Activated CD4-positive, alpha-beta T cell treated with anti-CD3 and anti-CD28 coated beads for 48 hours (primary cell): ENCODE measurements at places on chromosomes 5 and 9.
A peak's percentile ranks its signal among the peaks of the same experiment; 100 is the strongest.

DNA sequence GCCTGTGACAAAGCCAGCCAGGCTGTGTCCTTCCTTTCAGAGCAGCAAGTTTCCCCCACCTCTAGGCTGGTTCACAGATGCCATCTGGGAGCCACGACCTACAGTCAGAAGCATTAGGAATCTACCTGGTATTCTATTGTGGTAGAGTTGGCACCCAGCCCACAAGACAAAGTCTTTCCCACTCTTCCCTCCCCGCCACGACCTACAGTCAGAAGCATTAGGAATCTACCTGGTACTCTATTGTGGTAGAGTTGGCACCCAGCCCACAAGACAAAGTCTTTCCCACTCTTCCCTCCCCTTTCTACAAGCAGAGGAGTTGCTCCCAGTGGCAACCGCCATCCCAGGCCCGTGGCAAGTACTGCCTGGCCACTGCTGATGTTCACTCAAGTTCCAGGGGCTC, 157.8 kb upstream of the TNC start:
- no peak for DNase-seq

DNA sequence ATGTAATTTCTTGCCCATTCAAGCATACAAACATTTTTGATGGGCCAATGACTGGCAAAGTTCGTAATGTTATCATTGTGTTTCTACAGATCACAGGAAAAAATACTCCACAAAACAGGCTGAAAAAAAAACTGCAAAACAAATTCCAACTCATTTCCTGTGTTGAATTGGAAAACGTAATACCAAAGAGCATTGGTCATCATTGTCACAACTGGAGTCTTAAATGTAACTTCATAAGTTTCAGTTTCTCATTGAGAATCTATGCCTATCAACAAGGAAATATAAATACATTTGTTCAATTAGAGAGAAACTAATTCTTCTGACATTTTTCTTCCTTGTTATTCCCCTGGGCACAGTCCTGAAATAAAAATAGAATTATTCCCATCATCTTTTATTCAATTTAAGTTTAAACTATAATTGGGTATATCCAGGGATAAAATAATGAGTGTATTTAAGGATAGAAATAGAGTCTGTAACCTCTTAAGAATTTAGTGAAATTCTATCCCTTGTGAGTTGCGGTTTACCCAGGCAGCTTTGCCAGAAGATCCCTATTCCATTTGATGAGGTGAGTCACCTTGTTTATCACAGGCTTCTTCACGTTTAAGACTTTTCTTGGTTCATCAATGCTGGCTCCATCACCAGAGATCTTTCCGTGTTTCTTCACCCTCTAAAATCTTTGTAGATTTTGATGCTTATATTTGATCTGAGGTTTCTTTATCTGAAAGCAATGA, 112.7 kb upstream of the ITGA1 start:
- no peak for DNase-seq

DNA sequence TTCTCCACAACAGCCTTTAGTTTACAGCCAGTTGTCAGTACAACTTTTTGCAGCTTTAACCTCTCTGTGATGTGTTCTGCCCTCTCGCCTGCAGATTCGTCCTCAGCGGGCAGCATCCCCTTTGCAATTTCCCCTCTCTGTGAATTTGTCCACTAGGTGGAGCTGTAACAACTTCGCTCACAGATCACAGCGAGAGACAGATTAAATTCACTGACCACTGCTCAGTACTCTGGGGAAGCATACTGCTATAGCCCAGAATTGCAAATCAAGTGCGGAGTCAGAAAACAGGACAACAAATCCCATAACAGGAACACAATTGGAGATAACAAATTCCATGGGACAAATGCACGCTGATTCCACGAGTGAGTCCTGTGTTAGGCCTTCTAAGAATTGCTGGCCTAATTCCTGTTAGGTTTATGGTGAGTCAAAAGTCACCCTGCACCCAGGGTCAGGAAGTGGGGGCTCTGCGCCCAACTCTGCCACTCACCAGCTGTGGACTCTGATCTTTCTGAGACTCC, 2124.9 kb downstream of the MAT2B start:
- peak; percentile 14 for DNase-seq

- no peak for DNase-seq
Measured at GRCh38 chr5:157519579-157520253, 55.9 kb downstream of the ADAM19 start.

DNA sequence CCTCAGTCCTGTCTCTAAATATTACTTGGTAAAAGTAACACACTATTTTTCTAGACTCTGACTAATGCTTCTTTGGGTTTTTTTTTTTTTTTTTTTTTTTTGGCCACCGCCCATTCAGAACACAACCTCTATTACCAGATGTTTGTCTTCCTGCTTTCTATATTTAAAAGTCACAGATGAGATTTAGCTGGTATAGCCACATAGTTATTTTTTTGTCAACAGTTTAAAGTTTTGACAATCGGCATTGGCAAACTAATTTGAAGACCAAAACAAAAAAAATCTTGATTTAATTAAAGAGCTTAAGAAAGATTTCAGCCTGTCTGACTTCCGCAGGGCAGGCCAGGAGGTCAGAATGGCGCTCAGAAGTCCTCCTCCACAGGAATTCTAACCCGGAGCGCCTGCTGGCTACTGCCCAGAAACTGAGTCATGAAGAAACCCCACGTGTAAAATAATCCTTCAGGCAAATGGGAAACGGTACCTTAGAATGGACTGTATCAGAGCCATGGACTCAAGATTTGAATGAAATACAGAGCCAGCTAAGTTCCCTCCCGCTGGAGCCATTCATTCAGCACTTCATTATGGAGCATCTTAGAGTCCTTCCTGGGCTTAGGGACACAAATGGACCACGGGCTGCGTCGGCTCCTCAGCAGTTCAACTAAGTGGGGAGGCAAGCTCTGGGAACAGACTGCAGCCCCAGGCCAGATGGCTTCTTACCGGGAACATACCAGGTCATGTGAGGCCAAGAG, 55.6 kb downstream of the PTPDC1 start:
- DNase-seq: no peak

- no peak for DNase-seq
Measured at GRCh38 chr5:14594378-14595074, 12.9 kb downstream of the OTULINL start.

DNA sequence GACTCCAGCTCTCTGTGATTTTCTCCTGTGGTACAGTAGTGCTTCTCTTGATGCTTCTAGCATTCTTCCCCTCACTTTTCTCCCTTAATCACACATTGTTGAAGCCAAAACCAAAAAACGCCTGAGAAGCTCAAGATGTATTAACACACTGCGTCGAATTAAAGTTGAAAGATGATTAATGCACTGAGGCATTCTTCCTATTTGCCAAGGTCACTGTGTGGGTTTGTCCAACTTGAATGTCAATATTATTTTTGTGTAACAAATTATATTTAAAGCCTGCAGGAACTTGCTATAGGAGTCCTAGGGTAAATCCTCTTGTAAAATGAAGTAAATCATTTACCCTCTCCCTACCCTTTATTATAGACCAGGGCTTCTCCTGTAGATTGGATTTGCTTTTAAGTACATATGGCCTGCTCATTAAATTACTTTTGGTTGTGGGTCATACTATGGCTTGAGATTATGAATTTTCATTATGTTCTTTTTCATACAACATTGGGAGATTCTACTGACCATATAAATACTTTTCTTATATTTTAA, 68.1 kb downstream of the GDA start:
- no peak for DNase-seq

DNA sequence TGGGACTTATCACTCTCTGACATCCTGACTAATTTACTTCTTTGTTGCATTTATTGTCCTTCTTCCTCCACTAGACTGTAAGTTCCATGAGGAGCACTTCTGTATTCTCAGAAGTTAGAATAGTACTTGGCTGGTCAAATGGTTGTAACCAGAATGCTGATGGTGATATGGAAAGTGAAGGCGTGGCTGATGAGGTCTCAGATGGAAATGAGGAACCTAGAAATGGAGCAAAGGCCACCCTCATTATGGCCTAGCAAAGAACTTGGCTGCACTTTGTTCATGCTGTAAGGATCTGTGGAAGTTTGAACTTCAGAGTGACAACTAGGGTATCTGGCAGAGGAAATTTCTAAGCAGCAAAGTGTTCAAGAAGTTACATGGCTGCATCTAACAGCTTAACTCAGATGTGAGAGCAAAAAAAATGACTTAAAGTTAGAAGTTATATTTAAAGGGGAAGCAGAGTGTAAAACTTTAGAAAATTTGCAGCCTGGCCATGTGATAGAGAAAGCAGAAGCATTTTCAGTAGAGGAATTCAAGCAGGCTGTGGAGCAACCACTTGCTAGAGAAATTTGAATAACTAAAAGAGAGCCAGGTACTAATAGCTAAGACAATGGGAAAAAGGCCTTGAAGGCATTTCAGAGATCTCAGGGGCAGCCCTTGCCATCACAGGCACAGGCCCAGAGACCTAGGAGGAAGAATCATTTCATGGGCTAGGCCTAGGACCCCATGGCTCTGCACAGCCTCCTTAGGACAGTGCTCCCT, 14.9 kb upstream of the SLC22A5 start:
- no peak for DNase-seq

GRCh38 chr9:38311382-38312270, 80.9 kb upstream of the ALDH1B1 start:
- no peak for DNase-seq

GRCh38 chr9:35096035-35096849, at the start of gene PIGO:
Gene PIGO, minus strand, starts transcription at chr9:35096591. Its CDS starts 1,026 bp downstream, at chr9:35095565.
- DNase-seq: peak; percentile 93

GRCh38 chr5:22496666-22497065, 356.5 kb downstream of the CDH12 start:
- DNase-seq: no peak

DNA sequence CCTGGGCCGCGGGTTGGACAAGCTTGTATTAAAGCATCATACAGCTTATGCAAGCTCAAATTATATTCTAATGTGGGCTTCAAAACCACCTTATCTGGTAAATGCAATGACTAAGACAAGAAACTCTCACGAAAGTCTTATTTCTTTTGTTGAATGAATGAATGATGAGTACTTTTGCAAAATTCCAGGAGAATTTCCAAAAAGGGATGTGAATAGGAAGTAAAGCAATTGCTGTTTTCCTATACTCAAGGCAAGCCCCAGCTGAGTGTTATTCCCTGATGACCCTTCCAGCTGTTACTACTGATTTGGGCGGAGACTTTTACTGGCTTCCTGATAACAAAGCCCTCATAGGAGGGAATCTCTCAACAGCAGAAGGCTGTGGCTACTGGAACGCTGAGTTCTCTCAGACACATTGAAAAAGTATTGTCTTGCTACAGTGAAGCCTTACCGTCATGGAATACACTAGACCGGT, 162.8 kb downstream of the SREK1 start:
- DNase-seq: no peak

GRCh38 chr5:7678030-7678429, 172.9 kb downstream of the CFAP90 start:
- no peak for DNase-seq

- peak; percentile 30 for DNase-seq
Measured at GRCh38 chr9:37187292-37187691, 66.9 kb downstream of the ZCCHC7 start.

GRCh38 chr9:120505186-120505585, 74.8 kb downstream of the CDK5RAP2 start:
- DNase-seq: no peak

DNA sequence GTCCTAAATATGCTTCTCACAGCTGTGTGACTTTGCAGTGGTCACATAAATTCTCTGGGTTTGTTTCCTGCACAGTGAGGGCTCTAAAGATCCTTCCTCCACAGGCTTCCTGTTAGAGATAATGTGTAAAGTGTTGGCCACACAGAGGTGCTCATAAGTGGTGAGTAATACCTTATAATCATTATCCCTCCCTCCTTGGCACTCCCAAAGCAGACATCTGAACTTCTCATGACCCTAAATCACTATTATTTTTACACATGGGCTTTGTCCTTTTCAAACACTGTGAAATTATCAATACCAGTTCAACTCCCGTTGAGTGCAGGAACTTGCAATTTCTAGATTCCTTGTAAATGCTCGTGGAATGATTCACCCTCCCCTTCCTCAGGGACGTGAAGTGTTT, 100.2 kb downstream of the BRINP1 start:
- DNase-seq: no peak

DNA sequence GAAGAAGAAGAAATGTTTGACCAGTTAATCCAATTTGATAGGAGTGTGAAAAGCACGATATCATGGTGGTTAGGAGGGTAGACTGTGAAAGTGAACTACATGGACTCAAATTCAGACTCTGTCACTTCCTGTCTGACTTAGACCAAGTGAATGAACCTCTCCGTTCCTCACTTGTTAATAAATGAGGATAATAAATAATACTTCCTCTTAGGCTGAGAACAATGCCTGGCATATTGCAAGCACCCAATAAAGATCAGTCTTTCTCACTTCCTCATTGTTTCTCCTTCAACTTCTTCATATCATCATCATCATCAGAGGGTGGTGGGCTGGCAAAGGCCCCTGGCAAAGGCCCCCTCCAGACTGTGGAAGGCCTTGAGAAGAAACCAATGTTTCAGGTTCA, 148.7 kb downstream of the CDK5RAP2 start:
- no peak for DNase-seq

- no peak for DNase-seq
Measured at GRCh38 chr9:113609562-113610318, 146.2 kb downstream of the RGS3 start.

DNA sequence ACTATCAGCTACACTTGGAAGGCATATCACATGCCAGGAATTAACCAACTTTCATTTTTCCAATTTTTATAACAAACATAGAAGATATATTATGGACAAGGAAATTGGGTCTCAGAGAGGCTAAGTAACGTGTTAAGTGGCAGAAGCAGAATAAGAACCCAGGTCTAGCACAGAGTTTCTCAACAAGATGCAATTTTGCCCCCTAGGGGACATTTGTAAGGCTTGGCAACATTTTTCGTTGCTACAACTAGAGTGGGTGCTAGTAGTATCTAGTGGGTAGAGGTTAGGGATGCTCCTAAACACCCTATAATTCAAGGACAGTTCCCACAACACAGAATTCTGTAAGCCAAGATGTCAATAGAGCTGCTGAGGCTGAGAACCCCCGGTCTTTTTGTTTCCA, 180.6 kb downstream of the SNCAIP start:
- no peak for DNase-seq

DNA sequence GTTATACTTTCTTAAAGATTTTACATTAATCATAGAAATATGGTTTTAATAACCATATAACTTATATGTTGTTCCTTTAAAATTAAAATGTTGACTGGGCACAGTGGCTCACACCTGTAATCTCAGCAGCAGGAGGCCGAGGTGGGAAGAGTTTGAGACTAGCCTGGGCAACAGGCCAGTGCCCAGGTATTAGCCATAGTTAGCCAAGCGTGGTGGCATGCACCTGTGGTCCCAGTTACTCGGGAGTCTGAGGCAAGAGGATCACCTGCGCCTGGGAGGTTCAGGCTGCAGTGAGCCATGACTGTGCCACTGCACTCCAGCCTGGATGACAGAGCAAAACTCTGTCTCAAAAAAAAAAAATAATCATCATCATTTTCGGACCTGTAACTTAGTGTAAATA, 133.5 kb downstream of the DTWD2 start:
- no peak for DNase-seq
